Mesothelial cell of epicardium (in vitro differentiated cells): ENCODE measurements at places on chromosomes 13 and 19. TPM values are rescaled to one million over a fixed set of nuclear protein-coding genes. Genes with fewer than 3 reads are reported as not detected.

DNA sequence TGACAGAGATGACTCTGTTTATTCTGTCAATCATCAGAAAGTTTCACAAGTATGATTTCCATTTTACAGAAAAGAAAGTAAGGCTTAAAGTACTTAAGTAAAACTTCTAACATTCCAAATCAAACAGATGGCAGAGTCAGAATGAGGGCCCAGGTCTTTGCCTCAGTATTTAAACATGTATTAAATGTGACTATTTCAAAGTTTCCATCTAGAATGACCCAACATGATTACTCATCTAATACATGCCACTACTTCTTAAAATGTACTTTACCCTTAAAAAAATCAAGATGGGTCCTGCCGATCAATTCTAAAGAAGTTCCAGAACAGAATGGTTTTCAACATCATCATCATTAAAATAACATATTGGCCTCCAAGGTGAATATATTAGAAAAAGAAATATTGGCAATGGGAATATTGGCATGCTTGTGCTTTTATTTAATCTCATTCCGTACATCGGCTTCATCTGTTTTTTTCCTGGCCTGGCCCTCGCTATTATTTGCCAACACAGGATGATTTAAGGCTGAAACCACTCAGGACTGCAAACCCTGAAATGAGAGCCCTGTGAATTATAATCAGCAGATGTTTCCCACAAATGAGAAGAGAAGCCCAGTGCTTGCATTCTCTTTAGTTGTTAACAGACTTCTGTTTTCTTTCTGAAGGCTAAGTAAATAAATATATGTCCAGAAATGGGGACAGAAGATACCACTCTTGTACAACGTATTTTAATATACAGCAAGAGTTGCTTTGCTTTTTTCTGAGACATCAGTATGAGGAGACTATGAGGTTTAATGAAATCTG is 340.0 kb downstream of the DNAJC15 start:
- H3K4me3 ChIP-seq: no peak overlapping the region
- H3K4me1 ChIP-seq: peaks cover 27% of the 10 kb centered on the region
- no peak for DNase-seq
- no peaks in the 10 kb centered on the region for H3K36me3 ChIP-seq
- no peak overlapping the region for H3K27ac ChIP-seq

DNA sequence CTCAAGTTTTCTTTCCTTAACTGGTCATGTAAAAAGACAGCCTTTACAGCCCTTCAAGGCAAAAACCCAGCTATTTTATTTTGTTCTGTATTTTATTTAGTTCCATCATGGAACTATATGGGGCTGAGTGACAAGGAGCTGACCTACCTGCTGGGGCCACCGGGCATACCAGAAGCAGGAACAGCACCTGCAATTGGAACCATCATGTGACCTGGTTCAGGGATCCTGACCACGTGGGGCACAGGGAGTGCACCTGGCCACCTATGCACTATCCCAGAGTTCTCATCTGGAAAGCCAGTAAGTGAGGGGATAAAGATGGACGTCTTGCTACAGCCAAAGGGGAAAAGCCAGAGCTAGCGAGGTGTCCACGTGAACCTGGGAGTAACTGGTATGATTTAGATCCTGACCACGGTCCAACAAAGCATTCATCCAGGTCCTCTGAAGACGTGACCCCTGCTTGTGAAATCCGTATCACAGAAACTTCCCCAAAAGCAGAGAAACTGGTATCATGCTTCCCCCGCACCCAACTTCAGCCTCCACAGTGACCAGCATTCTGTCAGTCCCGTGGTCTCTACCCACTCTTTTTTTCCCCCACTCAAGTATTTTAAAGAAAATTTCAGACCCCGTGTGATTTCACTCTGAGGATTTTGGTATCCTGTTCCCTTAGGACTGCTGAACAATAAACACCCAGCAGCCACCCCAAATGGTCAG is 40.5 kb upstream of the SLC15A1 start:
- H3K4me3 ChIP-seq: no peak overlapping the region
- DNase-seq: no peak
- H3K36me3 ChIP-seq: peaks cover 3% of the 10 kb centered on the region
- no peak overlapping the region for H3K27ac ChIP-seq
- peaks cover 7% of the 10 kb centered on the region for H3K27me3 ChIP-seq
- H3K4me1 ChIP-seq: no peaks in the 10 kb centered on the region

DNA sequence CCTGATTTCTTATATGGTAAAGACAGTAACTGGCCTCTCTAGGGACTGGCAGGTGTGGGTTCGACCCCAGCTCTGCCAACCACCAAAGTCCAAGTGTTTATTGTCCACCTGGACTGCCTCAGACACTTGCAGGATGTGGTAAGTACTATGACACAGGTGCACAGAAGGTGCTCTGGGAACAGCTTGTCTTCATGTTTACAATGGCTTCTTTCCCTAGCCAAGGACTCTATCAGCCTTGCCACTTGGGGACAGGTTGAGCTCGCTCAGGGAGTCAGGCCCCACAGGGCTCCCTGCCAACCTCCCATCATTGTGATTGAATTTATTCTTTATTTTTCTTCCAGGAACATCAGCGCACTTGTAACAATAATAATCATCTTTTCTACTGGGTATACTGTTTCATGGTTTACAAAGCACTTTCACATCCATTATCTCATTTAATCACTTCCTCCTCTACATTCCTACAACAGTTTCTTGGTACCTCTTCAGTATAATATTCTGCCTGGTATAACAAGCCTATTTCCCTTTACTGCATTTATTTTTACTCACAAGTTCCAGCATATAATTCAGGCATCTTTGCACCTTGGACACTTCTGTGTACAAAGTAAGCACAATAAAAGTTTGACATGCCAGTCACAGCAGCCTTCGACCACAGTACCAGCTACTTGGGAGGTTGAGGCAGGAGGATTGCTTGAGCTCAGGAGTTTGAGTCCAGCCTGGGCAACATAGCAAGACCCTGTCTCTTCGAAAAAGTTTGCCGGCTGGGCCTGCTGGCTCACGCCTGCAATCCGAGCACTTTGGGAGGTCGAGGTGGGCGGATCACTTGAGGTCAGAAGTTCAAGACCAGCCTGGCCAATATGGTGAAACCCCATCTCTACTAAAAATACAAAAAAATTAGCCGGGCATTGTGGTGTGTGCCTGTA is 24.2 kb upstream of the GATAD2A start:
- no peak overlapping the region for H3K4me3 ChIP-seq
- H3K27ac ChIP-seq: peak overlapping the region; percentile 68
- H3K27me3 ChIP-seq: no peaks in the 10 kb centered on the region

GRCh38 chr13:39144941-39145533 is 106.8 kb downstream of the NHLRC3 start:
- peaks cover 39% of the 10 kb centered on the region for H3K27me3 ChIP-seq
- peaks cover 5% of the 10 kb centered on the region for H3K4me1 ChIP-seq
- no peak overlapping the region for H3K27ac ChIP-seq
- H3K36me3 ChIP-seq: no peaks in the 10 kb centered on the region
- no peak overlapping the region for H3K4me3 ChIP-seq

DNA sequence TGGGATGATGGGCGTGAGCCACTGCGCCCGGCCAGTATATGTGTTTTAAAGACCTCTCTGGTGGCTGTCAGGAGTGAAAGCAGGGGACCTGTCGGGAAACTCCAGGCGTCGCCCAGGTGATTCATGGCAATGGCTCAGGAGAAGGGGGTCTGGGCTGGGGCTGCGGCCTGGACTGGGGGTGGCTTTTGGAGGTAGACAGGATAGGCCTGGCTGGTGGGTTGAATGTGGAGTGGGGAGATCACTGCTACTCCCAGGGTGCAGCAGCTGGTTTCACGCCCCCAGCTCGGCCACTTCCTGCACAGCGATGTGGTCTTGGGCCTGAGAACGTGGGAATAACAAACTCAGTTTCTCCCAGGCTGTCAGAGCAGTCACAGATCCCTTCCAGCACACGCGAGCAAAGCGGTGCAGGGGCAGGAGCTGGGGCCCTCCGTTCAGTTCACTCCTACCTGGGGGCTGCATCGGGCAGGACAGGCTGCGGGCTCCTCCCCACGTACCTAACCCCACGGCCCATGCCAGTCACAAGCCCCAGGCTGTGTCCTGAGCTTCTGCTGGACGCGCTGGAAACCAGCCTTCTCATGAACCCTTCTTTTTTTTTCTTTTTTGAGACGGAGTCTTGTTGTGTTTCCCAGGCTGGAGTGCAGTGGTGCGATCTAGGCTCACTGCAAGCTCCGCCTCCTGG is 18.9 kb downstream of the KDM4B start:
- DNase-seq: no peak
- peak overlapping the region; percentile 85 for H3K27ac ChIP-seq
- H3K27me3 ChIP-seq: no peaks in the 10 kb centered on the region
- peaks cover 12% of the 10 kb centered on the region for H3K36me3 ChIP-seq

DNA sequence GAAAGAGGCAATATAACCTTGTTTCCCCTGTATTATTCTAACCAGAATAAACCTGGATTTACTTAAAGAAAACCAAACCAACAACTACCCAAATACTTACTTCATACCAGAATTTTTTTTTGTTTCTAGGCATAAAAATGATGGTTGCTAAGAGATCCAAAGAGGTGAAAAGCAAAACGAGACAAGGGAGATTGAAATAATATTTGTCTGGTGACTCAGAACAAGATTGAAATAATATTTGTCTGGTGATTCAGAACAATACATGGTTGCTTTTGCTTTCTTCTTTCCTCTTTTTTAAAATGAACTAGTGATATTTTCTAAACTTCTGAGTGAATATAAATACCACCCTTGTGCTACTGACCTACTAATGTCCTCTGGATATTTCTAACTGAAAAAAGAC is 592.9 kb downstream of the KCTD12 start:
- peaks cover 2% of the 10 kb centered on the region for H3K36me3 ChIP-seq
- DNase-seq: no peak
- H3K4me3 ChIP-seq: no peak overlapping the region
- no peaks in the 10 kb centered on the region for H3K27me3 ChIP-seq
- H3K27ac ChIP-seq: no peak overlapping the region

GRCh38 chr19:38409631-38410133 is 6.8 kb downstream of the FAM98C start:
- peaks cover 3% of the 10 kb centered on the region for H3K4me1 ChIP-seq
- H3K4me3 ChIP-seq: no peak overlapping the region
- H3K36me3 ChIP-seq: peaks cover 8% of the 10 kb centered on the region
- DNase-seq: no peak
- H3K27me3 ChIP-seq: no peaks in the 10 kb centered on the region
- H3K27ac ChIP-seq: no peak overlapping the region

GRCh38 chr19:12757544-12758274 is 6.1 kb downstream of the BEST2 start:
- DNase-seq: peak; percentile 85
- peaks cover 2% of the 10 kb centered on the region for H3K4me1 ChIP-seq
- H3K27me3 ChIP-seq: peaks cover 21% of the 10 kb centered on the region

Gene WDR87
- 0.16 TPM in 1 of 3 replicates, not detected in the others for total RNA-seq

Gene MEF2B
- 1.4 to 2.9 TPM (median 2.8 TPM) in 3 replicates for total RNA-seq

Gene KRTDAP
- total RNA-seq: 1.9 to 3.3 TPM (median 2.5 TPM) in 3 replicates
